ENCODE measurements at places on chromosomes 11 and 22.

- no peak for DNase-seq
Observed at GRCh38 chr11:116478205-116478604, 294.6 kb downstream of the BUD13 start.

DNA sequence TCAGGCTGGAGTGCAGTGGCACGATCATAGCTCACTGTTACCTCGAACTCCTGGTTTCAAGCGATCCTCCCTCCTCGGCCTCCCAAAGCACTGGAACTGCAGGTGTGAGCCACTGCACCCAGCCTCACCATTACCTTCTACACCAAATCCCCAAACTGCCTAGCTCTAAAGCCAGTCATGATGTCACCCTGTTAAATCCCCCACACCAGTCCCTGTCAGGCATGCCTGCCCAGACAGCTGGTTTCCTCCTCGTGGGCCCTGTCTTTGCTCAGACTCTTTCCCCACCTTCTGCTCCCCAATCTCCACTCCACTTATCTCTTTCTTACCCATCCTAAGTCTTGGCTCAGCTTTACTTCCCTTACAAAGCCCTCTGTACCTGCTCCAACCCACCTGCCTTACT is 12.5 kb upstream of the EXPH5 start:
- DNase-seq, result no peak

GRCh38 chr22:19179497-19180048 is 1.0 kb upstream of the SLC25A1 start:
- DNase-seq, result peak; percentile 55

DNA sequence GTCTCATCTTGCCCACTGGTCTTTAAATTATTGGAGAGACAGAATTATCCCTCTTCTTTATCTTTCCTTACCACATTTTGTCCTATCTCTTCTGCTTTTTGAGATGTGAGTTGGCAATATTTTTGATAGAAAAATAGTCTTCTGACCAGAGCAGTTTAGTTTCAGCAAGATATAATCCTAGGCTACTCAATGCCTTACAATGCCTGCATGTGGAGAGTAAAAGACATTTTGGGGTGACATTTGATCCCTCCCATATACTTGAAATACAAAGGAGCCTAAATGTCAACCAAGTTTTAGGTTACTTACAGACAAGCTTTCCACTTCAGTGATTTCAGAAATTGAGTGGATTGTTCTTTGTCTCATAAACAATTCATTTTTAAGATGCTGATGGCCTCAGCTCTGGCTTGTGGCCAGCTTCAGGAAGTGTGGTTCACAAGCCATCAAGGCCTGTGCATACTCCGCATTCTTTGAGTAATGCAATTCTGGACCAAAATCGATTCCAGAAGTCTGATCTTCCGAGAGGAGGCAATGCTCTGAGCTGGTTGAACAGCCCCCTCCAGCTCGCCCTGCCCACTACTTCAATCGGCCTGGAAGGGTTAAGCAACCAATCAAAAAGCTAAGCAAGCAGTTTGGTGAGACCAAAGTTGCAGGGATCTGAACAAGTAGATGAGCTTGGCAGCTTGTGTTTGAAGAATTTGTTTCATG is 274.4 kb downstream of the BLID start:
- no peak for DNase-seq

DNA sequence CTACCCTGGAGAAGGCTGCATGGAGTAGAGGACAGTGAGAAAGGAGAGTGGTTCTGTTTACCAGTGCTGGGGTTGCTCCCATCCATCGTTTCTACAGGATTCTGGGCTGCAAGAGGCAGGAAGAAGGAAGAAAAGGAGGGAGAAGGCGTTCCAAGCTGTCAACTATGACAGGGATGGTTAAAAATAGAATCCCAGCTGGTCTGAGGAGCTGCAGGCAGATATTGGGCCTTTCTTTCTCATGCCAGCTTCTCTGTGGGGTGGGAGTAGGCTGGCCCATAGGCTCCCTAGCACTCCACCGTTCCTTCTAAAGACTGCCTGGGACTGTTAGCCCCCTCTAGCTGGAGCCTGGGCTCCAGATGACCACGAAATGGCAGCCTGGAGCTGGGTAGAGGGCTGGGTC is 13.6 kb downstream of the CCKBR start:
- DNase-seq, result no peak

DNA sequence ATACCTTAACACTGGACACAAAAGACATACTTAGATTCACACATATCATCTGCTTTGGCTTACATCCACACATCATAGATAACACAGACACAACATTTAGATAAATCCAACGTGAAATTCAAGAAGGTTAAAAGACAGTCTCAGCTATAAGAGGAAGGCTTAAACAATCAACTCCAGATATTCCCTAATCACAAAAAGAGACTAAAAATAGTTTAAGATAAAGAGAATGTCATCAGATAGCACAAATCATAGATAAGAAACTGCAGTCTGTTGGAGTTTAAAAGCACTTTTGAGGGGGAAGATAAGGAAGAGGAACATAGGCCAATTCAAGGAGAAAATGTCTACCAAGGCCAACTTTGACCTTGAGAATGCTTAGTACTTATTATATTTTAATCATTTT is 504.8 kb downstream of the JRKL start:
- DNase-seq, result no peak

DNA sequence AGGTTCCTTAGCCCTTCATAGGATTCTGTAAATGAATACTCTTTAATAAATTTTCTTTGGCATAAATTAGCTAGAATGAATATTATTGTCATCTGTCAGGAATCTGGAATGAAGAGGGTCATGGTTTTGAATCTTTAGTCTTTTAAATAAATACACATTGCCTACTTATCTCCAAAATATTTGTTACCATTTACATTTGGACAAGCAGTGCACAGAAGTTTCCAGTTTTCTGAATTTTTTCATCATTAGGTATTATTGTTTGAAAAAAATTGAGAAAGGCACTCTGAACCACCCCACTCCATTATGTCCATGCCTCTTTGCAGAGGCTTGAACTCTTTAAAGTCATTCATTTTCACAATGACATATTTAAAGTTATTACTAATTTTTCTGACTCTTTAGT is 549.0 kb upstream of the LUZP2 start:
- no peak for DNase-seq

DNA sequence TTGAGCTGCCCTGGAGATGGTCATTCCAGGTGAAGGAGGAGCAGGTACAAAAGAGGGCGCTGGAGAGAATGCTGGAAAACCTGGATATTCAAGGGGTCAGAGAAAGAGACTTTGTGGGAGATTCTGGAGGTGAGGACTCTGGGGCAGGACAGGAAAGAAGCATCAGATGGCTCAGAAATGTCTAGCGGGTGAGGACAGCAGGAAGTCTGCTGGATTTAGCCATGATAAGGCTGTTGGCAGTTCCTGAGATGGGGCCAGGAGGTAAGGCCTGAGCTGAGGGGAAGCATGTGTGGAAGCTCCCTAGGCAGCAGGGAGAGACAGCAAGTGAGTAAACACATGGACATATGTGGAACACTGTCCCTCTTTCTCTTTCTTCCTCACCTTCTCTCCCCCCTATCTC is 1.5 kb downstream of the UPB1 start:
- no peak for DNase-seq

GRCh38 chr11:118903204-118904015 is 19.7 kb downstream of the CXCR5 start:
- no peak for DNase-seq

GRCh38 chr22:43500792-43501785 is 89.3 kb downstream of the MPPED1 start:
- DNase-seq, result no peak

DNA sequence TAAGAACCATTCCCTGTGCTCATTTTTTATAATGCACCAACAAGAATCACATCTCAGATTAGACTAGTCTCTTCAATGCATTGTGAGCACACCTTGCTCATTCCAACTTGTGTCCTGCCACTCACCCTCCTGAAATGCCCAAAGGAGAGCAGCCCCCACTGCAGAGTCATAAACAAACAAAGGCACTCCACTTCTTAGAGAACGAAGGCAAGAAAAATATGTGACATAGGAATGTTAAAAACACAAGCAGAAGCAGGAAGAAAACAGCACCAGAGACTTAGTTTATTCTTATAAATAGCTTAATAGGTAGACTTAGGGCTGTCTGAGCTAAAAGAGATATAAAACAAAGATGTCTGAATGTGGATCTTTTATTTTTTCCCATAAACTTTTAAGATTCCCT is 57.2 kb downstream of the GUCY1A2 start:
- no peak for DNase-seq

- DNase-seq, result peak; percentile 48
Observed at GRCh38 chr11:20156280-20156875, 3.9 kb downstream of the DBX1 start.

DNA sequence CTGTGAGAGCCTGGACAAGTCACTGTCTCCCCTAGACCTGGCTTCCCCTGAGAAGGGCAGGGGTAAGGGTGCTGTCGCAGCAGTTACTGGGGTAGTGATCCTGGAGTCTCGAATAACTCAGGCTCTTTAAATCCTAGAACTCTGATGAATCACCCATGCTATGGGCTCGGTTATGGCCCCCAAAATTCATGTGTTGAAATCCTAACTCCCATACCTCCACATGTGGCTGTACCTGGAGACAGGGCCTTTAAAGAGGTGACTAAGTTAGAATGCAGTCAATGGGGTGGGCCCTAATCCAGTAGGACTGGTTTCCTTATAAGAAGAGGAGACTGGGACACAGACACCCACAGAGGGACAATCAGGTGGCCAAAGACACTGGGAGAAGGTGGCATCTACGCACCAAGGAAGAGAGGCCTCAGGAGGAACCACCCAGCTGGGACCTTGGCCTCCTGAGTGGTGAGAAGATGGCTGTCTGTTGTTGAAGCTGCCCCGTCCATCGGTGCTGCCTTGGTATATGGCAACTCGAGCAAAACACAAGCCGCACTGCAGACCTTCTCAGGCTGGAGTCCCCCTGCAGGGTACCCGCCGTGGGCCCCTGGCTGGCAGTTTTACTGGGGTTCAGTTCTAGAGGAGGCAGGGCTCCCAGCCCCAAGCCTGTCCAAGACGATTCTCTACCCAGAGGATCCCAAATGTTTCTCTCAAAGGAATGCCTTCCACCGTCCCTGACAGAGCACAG is 48.8 kb upstream of the SHISAL1 start:
- DNase-seq, result no peak

DNA sequence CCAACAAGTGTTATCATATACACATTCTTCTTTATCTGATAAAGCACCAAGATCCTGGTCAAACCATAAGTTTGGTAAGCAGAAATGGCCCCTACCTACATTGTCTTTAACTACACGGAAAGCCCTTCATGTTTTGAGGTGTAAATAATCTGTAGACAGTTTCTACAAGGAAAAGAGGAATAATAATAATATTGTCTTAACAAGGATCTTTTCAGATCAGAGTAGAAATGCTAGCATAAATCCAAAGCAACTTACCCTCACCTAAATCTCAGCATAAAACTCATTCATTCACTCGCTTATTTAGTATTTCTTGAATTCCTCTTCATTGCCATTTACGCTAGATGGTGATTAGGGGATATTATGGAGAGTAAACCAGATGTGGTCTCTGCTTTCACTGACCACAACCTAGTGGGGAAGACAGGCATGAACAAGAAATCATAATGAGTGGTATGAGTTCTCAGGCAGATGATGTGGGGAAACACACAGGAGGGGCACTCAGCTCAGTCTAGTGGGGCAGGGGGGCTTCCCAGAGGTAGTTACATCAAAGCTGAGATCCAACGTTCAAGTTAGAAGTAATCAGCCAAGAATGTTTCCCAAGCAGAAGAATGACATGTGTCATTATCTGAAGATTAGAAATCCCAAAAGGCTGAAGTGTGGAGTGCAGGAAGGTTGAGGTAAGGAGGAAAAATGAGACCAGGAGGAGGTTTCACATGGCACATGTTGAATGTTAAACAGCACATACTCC is 65.4 kb upstream of the ZC3H12C start:
- DNase-seq, result no peak

- no peak for DNase-seq
Observed at GRCh38 chr11:104694259-104695064, 203.8 kb downstream of the CASP12 start.

DNA sequence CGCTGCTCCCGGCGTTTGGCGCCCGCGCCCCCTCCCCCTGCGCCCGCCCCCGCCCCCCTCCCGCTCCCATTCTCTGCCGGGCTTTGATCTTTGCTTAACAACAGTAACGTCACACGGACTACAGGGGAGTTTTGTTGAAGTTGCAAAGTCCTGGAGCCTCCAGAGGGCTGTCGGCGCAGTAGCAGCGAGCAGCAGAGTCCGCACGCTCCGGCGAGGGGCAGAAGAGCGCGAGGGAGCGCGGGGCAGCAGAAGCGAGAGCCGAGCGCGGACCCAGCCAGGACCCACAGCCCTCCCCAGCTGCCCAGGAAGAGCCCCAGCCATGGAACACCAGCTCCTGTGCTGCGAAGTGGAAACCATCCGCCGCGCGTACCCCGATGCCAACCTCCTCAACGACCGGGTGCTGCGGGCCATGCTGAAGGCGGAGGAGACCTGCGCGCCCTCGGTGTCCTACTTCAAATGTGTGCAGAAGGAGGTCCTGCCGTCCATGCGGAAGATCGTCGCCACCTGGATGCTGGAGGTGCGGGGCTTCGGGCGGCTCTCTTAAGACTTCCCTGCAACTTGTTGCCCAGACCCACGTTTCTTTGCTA is at the start of gene CCND1:
Gene CCND1, plus strand, starts transcription at position 162 of the 587 bp plus-strand sequence. Its CDS starts 158 bp downstream, at position 320.
- DNase-seq, result peak; percentile 22

DNA sequence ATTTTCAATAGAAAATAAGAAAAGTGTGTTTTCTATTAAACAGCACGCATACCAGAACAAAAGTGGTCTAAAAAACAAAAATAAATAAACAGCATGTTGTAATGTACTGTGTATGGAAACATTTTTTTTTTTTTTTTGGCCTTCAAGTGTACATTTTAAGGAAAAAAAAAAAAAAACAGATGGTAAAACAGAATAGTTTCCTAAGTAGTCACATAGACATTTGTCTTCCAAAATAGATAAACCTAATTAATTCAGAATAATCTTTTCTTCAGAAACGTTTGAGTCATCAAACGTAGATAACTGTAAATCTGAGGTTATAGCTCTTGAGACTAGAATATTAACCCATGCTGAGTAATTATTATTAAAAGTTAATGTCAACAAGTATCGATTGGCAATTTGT is 396 bp upstream of the CFAP300 start:
- DNase-seq, result no peak

GRCh38 chr11:34245041-34245440 is 112.8 kb downstream of the ABTB2 start:
- no peak for DNase-seq

DNA sequence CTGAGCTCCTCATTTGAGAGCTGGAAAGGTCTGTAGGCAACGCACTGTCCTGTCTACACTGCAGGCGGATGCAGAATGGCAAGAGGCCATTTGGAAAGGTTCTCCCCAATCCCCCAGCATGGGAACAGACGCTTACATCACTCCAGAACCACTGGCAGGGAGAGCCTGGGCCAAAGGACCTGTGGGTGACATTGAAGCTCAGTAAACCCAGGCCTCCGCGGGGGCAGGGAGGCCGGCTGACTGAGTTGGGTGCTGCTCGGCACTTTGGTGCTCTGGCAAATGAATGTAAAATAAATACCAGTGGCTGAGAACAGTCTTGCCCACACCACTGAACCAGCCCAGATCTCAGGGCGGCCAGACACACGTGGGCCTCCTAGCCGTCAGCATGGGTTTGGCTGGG is 22.4 kb downstream of the TOM1 start:
- DNase-seq, result no peak

Measured in CD4-positive, alpha-beta T cell treated with Interleukin-4 for 4 hours (primary cell).